ENCODE measurements at places on chromosomes 11 and 22.

DNA sequence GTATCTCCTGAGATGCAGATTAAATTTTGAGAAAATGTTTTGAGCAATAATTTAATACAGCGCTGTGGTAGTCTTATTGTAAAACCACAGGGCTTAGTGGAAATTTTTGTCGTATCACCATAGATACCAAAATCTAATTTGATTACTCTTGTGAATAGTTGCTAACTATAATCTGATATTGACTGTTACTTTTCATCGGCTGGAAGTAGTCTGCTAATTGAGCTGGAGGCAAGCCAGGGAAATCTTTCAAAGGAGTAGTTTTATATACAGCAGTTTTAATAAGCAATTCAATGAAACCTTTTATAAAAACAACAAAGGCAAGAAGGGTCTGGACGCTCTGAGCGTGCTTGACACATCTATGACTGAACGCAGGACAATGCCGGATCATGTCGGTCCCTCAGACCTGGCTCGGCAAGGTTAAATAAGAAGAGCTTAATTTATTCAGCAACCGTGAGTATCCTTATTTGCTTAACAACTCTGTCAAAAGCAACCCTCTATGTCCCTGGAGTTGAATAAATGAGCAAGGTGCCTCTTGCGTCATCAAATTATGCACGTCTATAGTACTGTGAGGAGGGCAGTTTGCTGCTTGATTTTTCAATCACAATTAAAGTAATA lies 121.2 kb downstream of the NCAM1 start:
- no peak for DNase-seq

DNA sequence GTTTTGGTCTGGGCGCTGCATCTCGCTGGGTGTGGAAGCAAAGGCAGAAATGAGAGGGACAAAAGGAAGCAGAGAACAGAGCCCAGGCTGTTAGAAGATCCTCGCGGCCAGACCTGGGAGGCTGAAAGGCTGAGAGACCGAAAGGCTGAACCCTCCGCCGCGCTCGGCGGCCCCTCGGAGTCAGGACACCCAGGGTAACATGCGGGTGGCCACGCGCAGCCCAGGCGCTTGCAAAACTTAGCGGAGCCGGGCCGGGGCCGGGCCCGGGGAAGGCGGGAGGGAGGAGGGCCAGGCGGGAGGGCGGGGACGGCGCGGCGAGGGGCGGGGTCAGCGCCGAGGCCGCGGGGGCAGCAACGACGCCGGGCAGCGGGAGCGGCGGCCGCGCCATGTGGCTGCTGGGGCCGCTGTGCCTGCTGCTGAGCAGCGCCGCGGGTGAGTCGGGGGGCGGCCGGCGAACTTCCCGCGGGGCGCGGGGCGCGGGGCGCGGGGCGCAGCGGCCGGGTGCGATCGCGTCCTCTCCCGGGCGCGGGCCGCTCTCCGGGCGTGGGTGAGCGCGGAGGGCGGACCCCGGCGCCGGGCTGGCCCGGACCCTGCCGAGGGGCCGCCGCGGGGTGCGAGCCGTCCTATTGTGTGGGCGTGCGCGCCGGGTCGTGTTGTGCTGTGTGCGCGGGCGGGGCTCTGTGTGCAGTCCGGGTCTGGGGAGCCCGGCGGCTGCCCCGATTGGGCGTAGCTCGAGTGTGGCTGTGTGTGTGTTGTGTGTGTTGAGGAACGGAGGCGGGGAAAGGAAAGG lies at the start of gene LDLRAD3:
TSS of gene LDLRAD3 (plus strand) at position 350 of the 790 bp plus-strand sequence. CDS start at position 387, 37 bp downstream.
- no peak for DNase-seq

- DNase-seq: no peak
Observed at GRCh38 chr11:62132191-62132590, 8.4 kb downstream of the INCENP start.

DNA sequence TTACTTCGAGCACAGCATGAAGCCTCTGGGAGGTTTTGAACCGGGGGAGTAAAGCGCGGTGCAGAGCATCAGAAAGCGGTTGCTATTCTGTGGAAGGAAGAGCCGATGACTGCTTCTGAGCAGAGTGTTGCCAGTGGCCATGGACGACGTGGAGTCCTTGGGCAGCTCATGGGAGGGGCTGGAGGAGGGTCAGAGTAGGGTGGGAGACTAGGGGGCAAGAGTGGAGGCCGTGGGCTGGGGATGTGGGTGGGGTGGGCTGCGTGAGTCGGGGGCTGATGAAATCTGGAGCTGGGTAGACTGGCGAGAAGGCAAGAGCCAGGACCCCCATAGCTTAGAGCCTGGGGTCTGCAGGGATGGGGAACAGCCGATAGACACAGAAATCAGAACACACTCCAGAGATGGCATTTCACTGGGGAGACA lies 40.2 kb downstream of the TBC1D22A start:
- DNase-seq: no peak

DNA sequence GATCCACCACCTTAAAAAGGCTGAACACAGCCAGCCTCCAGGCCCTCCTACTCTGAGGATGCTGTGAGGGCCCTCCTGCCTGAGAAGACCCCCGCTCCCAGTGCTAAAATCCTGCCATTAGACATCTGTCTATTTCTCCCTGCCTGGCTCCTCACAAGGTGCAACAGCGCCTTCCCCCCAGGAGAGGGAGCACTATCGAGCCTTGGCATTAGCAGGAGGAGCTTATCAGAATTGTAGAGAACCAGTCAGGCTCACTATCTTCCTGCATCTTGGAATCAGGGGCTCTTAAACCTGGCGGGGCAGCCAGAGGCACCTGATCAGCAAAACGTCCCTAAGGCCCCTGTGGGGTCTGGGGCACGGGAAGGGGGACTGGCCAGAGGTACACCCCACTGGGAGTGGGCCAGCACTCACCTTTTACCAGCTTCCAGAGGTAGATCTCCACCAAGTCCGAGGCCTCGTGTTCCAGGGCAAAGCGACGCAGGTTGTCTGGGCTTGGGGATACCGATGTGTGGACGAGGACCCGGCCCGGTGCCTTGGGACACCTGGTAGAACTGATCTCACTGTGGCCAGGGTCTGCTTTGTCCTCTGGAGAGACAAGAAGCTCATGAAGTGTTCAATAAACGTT lies 28.7 kb downstream of the CHRDL2 start:
- DNase-seq: peak; percentile 41

- DNase-seq: no peak
Observed at GRCh38 chr11:101612481-101612880, 28.7 kb upstream of the TRPC6 start.

DNA sequence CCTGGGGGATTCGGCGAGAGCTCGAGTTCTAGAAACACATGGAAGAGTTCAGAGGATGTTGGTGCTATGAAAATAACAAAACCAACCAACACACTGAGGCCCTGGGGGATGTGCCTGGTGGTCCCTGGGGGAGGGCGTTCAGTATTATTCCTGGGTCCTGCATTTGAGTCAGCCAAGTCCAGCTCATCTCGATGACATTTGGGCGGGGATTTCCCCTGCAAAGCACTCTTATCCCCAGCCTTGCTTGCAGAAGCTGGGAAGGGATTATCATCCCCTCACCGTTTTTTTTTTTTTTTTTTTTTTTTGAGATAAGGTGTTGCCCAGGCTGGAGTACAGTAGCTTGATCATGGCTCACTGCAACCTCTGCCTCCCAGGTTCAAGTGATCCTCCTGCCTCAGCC lies 2.1 kb upstream of the SMIM38 start:
- DNase-seq: no peak
